ENCODE measurements at places on chromosomes 3 and 15. TPM values are rescaled to one million over a fixed set of nuclear protein-coding genes. Genes with fewer than 3 reads are reported as not detected.

The CRABP1 gene
- 0.38 TPM for total RNA-seq

The BCL6 gene
- total RNA-seq: 101 TPM

The SHC4 gene
- 0.25 TPM for total RNA-seq

The SYNPR gene
- total RNA-seq: not detected

The TM4SF4 gene
- not detected for total RNA-seq

The PARP15 gene
- 3.6 TPM for total RNA-seq

The SAXO2 gene
- 0.69 TPM for total RNA-seq

The HGD gene
- not detected for total RNA-seq

The CCR5 gene
- total RNA-seq: not detected

- no peak for DNase-seq
Observed at GRCh38 chr3:50241163-50241562, 5.2 kb downstream of the GNAI2 start.

DNA sequence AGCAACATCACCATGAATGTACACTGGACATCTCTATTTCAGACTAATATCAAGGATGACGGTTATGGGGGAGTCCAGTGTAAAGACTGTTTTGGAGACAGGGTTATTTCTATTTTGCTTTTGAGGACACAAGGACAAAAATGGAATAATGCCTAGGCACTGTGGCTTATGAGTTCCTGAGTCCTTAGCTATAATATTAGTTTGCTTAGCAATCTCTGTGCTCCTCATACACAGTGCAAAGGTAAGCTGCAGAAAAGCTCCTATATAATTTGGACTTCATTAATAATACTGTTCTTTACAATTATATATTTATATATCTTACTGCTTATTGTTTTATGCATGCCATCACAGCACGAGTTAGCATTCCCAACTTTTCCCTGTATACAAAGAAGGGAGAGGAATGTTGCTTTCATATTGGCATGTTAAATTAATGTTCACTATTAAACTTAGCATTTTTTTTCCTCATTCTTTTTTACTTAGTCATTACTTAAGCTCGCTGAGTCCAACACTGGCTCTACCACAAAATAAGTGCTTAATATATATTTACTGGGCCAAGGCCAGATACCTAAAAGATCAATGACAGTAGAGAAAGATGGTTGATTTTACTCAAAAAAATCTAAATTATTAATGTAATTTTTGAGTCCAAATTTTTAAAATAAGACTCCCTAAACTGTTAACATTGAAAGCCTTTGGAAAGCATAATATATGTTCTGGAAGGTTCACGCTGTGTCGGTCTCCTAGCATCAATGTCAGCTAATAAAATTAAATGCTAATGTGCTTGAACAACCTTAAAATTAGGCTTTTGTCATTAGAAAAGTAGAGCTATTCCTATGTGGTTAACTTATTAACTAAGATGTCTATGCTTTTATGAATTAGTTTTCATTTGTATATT is 13.8 kb downstream of the THBS1 start:
- no peak for DNase-seq

DNA sequence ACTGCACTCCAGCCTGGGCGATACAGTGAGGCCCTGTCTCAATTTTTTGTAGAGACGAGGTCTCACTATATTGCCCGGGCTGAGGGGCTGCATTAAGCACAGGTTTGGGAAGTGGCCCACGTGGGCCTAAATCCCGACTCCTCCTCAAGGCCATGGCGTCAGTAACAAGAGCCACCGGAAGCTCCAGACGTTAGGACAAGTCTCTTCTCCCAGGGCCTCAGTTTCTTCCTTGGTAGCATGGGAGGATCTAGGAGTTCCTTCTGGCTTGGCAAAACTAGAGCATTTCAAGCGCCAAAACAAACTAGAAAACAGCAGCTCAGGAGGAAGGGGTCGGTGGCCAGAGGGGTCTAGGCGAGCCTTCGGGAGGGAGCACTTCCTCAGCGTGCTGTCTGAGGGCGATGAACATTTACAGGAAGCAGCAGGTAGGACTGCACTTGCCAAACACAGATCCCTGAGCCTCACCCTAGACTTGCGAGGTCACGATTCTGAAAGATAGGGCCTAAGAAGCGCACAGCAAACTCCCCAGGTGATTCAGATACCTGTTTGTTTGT is 536 bp downstream of the SNAPC5 start:
- DNase-seq: no peak

DNA sequence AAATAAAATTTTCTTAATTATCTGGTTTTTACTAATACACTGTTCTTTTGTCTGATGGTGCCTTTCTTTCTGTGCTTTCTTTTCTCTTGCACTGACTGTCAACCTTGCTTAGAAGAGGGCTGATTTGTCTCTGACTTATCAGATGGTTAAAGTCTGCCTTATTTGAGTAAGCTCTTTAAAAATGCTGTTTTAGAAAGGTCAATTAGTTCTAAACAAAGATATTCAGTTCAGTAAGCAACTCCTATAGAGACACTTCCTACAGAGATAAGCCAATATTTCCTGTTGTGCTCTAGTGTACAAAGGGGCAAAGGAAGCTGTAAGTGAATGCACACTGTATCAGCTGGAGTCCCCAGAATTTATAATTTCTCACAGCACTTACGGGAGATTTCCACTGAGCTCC is 153.4 kb upstream of the TSPAN3 start:
- DNase-seq: no peak

- DNase-seq: no peak
Observed at GRCh38 chr15:66089049-66089448, 164.5 kb downstream of the MEGF11 start.

DNA sequence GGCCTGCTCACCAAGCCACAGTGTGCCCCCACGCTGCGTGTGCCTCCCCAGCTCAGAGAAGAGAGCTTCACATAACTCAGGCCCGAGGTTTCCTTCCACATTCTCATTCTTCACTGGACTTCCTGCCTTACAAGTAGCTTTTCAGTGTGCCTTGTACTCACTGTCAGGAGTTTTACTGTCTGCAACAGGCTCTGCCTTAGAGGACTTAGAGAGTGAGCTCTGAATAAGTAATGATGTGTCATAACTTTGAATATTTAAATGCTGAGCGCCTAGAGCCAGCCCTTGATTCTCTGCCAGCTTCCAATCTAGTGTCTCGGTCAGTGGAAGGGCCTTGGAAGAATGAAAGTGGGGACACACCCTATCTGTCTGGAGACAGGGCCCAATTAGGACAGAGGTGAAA is 41.8 kb downstream of the ITGB5 start:
- no peak for DNase-seq

- peak; percentile 83 for DNase-seq
Observed at GRCh38 chr3:45664578-45664977, 24.6 kb upstream of the SACM1L start.

DNA sequence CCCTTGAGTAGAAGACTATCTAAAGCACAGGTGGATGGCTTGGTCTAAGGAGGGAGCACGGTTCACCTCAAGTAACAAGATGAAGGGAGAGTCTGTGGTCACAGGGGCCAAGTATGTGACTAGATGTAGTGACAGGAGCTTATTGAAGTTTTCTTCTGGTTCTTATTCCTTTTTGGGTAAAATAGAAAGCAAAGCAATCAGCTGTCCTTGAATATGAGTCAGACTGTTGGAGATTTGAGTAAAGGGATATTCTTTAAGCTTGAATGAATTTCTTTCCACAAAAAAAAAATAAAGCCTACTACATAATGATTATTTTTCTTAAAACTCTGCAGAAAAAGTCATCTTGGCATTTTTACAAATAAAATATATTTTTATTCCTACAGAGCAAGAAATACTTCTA is 1.5 kb upstream of the CNTN6 start:
- no peak for DNase-seq

GRCh38 chr3:149089395-149089794 is 3.1 kb upstream of the HLTF start:
- DNase-seq: no peak

DNA sequence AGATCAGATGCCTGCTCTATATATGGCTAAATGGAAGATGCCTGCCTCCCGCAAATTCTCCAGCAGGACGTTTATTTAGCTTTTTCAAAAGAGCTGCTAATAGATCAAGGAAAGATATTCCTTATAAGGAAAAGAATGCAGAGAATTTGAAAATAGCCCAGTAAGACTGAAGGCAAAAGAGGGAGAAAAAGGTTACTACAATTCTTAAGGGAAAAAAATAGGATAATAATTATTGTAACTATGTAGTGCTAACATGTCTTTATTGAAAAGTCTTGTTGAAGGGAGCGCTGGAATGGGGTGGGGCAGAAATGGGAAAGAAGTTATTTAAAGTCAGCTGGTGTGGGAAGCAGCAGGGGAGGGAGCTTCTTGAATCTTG is 2.9 kb downstream of the TPM1 start:
- DNase-seq: no peak

DNA sequence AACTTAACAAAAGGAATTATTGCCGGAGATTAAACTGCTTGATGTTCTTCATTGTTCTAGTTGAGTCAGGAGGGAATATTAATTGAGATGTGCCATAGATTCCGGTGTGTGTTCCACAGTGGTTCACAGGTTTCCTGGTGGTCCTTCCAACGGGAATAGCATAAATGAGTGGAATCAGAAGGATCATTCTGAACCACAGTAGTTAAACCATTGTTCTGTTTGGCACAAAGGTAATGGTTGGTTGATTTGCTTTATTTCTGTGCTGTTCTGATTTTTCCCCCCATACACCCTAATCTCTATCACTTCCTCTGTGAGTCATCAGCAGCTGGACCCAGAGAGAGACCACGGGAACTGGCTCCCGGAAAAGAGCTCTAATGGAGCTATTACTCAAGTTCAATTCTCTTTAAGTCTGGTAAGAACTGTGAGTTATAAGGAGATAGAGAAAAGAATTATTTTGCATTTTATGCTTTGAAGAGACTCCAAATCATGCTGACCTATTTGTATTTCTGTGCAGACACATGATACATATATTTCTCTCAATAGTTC is 627.2 kb downstream of the ZIC1 start:
- DNase-seq: no peak

DNA sequence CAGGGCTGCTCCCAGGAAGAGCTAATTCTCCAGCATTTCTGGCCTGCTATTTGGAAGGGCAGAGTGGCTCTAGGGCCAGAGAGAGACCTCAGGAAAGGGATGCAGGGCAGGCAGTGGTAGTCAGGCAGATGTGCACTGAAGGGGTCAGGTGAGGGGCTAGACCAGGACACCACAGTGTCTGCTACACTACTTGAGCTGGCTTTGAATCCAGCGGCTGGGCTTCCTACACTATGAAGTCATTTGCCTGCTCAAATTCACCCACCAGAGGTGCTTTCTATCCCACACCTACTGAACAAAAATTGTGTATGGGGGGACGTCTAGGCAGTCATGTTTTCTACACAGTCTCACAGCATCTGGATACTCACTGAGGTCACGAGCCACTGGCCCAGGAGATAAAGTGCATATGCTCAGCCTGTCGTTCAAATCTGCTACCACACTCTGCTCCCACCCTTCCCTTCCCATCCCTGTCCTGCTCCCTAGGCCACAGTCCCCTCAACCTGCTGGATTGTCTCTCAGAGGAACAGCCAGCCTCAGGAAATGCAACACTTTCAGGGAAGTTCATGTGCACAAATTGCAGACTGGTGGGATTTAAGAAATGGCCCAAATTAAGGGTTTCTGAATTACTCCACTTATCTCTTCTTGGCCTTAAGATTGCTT is 49.9 kb upstream of the SLC6A11 start:
- no peak for DNase-seq

- no peak for DNase-seq
Observed at GRCh38 chr3:88362428-88362827, 212.7 kb downstream of the C3orf38 start.

- DNase-seq: peak; percentile 27
Observed at GRCh38 chr3:129606636-129607390, at the start of gene PLXND1. TSS of gene PLXND1 (minus strand) at chr3:129606676. CDS start at chr3:129606639, 37 bp downstream.

DNA sequence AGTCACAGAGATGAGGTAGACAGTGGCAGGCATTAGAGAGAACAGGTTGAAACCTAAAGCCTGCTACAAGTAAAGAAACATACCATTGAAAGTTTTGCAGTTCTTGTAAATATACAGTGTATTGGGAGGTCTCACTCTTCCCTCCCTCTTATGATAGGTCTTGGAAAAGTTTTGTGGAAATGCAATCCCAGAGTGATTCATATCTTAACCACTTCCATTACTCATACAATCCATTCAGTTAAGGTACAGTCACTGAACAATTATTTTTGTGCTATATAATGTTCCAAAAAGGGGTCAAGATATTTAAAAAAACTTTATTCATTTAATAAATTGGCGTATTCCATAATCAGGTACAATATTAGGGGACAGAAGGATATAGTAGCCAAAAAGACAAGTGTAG is 737.7 kb upstream of the ALCAM start:
- DNase-seq: no peak
